ENCODE measurements at places on chromosomes 7 and 10.

DNA sequence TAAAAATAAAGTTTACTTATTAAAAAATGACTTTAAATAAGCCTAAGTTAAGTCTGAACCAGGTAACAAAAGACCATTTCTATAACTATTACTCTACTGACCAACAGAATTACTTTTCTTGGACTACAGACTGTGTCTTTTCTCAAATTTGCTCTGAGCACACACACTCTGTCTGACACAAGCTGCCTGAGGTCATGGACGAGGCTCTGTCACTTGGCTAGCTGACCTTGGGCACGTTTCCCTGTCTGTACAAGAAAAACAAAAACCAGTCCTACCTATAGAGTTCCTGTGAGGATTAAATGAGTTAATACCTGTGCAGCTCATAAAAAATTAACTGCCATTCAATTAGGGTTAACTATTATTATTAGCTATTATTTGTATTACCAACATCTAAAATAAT lies 22.9 kb downstream of the ATE1 start:
- no peak for DNase-seq

GRCh38 chr7:137418841-137419240 lies 75.3 kb upstream of the PTN start:
- DNase-seq = no peak

DNA sequence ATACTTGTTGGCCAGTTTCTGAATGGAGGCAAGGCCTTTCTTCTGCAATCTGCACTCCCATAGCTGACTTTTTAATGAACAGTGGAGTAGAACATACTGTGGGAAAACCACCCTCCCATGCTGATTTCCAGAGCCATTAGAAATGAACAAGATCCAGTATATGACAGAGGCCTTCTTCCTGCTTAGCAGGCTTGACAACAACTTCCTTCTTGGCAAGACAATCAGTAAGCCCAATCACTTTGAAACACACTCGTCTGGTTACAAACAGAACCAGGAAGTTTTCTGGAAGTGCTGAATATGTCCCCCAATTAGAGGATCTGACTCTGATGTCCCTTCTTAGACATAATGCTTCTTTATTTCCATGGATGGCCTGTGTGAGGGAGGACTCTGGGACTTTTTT lies 103.4 kb downstream of the SAMD9 start:
- peak; percentile 3 for DNase-seq

- no peak for DNase-seq
These were observed 53.8 kb upstream of the PFKFB3 start for GRCh38 chr10:6148908-6149307.

DNA sequence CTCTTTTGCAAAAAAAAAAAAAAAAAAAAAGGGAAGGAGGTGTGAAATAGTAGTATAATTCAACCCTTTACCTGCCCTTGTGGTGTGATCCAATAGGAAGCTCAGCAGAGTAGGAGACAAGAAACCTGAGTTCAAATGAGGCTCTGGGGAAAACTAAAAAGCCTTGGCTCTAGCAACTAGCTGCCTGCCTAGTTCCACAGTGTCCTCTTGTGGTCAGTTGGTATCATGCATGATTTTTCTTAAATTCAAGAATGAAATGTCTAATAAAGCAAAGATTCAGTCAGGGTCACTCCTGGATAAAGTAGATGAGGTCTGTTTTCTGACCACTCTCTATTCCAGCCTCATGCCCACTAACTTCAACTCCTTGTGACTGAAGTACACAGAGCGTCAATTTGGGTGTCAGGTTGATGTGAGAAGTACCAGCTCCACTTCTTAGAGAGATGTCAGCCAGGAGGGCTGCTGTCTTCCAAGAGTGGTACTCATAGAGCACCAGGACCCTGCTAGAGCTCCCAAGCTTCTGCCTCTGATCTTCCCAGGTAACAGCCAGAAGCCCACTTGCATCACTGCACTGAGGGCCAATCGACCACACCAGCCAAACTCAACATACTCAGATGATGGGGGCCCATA lies 10.5 kb downstream of the LSM5 start:
- peak; percentile 70 for DNase-seq

- peak; percentile 37 for DNase-seq
These were observed 33.6 kb downstream of the DNMBP start for GRCh38 chr10:99975942-99976809.

DNA sequence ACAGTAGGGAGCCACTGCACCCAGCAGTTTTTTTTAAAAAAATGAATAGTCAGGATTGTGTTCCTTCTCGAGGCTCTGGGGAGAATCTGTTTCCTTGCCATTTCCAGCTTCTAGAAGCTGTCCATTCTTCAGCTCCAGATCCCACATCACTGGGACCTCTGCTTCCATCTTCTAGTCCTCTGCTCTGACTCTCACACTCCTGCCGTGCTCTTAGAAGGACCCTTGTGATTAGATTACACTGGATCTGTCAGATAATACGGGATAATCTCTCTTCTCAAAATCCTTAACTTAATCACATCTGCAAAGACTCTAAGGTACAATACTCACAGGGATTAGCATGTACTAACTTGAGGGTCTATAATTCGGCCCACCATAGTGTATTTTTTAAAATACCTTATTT lies 158.9 kb upstream of the SP4 start:
- no peak for DNase-seq

- no peak for DNase-seq
These were observed 124.5 kb downstream of the CTNNA3 start for GRCh38 chr10:67571503-67571902.

DNA sequence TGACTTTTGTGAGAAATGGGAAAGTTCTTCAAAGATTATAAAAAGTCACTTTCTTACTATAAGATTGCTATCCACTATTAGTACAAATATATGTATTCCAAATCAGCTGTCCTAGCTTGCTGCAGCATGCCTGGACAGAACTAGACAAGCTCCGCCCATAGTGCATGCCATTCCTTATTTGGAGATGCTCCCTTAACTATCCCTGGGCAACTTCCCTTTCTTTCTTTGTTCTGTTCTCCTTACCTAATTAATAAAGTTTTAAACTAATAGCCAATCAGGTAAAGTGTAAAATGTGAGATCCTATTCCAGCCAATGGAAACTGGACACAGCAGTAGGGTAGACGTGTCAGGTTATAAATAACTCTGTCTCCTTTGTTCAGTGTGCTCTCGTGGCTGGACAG lies 281.9 kb downstream of the CAMK1D start:
- DNase-seq = no peak

GRCh38 chr10:13563481-13564445 lies 23.0 kb upstream of the PRPF18 start:
- no peak for DNase-seq

- no peak for DNase-seq
These were observed 177.2 kb upstream of the PODXL start for GRCh38 chr7:131733604-131734003.

DNA sequence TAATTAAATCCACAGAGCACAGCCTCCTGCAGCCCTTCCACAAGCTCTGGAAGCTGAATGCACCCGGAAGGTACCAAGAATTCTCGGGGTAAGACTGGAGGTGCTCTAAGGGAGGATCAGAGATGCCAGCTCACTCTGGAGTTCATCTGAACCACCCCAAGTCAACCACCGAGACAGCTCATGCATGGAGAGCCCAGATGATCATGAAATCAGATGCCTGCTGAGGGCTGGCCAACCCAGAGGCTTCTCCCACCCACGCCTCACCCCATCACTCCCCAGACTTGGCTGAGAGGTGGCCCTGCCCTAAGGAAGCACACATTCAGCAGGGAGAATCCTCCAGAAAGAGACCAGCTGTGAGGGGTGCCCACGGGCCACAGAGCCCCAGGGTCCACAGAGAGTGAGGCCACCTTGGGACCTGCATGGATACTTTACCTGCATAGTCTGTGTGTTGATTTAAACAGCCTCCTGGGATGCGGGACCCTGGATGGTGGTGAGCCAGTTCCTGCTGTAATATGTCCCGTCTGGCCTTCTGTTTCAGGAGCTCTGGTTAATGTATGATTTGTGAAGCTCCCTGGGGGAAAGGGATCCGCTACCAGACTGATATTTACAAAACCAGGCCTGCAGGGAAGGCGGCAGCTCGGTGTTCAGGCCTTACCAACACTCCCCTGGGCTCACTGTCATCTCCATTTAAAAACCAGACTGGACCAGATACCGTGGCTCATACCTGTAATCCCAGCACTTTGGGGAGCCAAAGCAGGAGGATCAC lies 64.9 kb downstream of the INSIG1 start:
- DNase-seq = no peak

DNA sequence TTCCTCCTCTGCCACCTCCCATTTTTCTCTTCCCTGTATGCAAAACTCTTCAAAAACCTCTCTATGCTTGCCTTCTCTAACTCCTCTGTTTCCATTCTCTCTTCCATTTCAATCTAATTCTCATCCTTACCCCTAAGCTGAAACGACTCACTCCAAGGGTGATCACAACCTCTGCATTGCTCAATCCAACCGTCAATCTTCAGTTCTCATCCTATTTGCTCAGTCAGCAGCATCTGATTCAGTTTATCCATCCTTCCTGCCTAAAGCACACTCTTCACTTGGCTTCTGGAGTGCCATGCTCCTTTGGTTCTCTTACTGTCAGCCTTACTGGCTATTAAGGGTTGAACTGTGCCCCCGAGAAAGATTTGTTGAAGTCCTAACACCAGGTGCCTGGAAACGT lies 163.5 kb upstream of the NEBL start:
- DNase-seq = no peak

Data from astrocyte of the hippocampus (primary cell).